ENCODE measurements at places on chromosomes 2 and 18. TPM values are rescaled to one million over a fixed set of nuclear protein-coding genes. Genes with fewer than 3 reads are reported as not detected.

The IMPACT gene
- 11.6 TPM for total RNA-seq

GRCh38 chr2:58304843-58305242 lies 63.7 kb upstream of the FANCL start:
- no peaks in the 10 kb centered on the region for H3K4me1 ChIP-seq
- DNase-seq: no peak
- no peaks in the 10 kb centered on the region for H3K27me3 ChIP-seq
- H3K4me3 ChIP-seq: no peak overlapping the region
- no peaks in the 10 kb centered on the region for H3K36me3 ChIP-seq

GRCh38 chr2:174376967-174377366 lies 18.6 kb upstream of the SCRN3 start:
- DNase-seq: no peak
- H3K27ac ChIP-seq: no peak overlapping the region
- no peaks in the 10 kb centered on the region for H3K36me3 ChIP-seq
- peaks cover 1% of the 10 kb centered on the region for H3K27me3 ChIP-seq

The INO80B gene
- 18.5 TPM for total RNA-seq

The ACTG2 gene
- total RNA-seq: not detected

The PTPRN gene
- 104 TPM for total RNA-seq

DNA sequence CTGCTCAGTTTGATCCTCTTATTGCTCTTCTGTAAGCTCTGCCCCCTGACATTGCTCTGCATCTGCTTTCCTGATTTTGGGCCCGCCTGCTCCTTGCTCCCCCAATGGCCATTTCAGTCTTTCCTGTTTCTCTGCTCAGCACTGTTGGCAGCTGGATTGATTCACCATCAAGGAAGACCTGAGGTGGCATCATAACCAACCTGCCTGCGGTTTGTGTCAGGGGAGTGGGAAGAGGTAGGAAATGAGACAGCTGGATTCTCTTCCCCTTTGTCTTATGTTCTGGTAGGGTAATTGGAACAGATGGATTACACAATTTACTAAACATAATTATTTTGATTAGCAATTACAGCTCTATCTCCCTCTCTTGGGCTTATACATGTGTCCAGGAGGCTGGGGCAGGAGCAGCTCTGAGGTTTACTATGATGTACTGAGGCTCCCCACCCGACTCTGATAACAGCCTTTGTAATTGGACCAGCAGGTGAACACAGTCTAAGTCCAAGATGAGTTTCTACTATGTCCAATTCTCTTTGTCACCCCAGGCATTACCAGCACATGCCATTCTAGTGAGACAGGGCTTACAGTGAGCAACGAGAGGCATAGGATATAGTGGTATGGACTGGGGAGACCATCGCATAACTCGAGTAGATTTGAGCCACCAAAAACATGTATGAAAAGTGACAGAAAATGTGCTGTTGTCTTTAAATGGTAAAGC lies 151.8 kb upstream of the MMADHC start:
- no peaks in the 10 kb centered on the region for H3K36me3 ChIP-seq
- peaks cover 8% of the 10 kb centered on the region for H3K4me1 ChIP-seq
- H3K4me3 ChIP-seq: no peak overlapping the region

DNA sequence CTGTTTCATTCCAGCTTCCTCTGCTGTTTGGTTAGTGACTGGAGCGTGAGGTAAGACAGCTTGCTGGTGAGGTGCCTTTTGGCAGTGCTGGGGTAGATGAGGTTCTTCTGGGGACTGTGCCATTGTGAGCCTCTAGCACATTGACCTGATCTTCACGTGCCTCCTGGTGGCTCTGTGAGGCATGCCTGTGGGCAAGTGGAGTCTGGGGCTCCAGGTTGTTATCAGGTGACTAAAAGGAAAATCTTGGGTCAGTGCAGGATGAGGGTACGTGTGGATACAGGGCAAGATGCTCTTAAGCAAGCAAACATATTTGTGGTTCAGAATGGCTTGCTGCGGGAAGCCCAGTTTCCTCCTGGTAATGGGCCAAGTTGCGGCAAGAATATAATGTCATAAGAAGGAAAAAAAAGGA lies 75.4 kb downstream of the FHOD3 start:
- H3K27ac ChIP-seq: no peak overlapping the region
- H3K4me1 ChIP-seq: peaks cover 14% of the 10 kb centered on the region
- no peak overlapping the region for H3K4me3 ChIP-seq
- no peaks in the 10 kb centered on the region for H3K27me3 ChIP-seq
- peaks cover 10% of the 10 kb centered on the region for H3K36me3 ChIP-seq
- DNase-seq: no peak

DNA sequence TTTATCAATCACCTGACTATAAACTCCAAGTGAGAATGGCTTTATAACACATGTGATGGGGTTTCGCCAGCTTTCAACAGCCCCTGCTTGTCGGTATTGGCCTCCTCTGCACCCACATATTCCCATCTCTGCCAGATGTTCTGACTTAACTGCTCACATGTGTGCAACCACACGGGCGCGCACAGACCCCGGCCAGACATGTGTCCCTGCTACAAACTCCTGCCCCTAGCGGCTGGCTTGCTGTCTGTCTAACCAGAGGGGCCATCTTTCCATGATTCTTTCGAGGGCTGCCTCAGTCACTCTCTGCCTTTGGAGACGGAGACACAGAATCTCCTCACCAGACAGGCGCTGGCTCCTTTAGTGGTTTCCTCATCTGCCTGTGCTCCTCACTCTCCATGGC lies 15.3 kb downstream of the STON1 start:
- DNase-seq: no peak
- no peak overlapping the region for H3K27ac ChIP-seq
- H3K4me1 ChIP-seq: no peaks in the 10 kb centered on the region
- H3K27me3 ChIP-seq: peaks cover 2% of the 10 kb centered on the region
- no peak overlapping the region for H3K4me3 ChIP-seq

GRCh38 chr2:67145851-67146250 lies 251.3 kb upstream of the ETAA1 start:
- no peak overlapping the region for H3K4me3 ChIP-seq
- no peaks in the 10 kb centered on the region for H3K4me1 ChIP-seq

The BCL11A gene
- total RNA-seq: 29.1 TPM

All from glutamatergic neuron (in vitro differentiated cells).